ENCODE measurements at places on chromosomes 16 and 17.

- no peak for DNase-seq
These were observed 48.7 kb downstream of the TMEM100 start for GRCh38 chr17:55673743-55674506.

GRCh38 chr16:74608944-74609343 lies 2.0 kb upstream of the GLG1 start:
- DNase-seq = no peak

DNA sequence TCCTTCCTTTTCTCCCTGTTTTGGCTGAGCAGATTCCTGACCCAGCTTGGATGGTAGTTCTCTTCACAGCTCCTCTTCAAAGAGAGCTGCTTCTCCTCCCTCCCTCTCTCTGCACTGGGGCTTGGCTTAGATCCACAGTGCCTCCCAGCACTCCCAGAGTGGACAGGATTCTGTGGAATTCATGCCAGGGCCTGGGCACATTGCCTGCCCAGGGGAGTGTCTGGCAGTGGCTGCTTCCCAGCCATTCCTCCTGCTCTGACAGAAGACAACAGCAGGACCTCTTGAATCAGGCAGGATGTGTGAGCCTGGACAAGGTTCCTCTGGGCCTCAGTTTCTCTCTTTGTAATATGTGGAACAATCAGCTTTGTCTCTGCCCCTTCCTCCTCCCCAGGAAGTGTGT lies 4.5 kb upstream of the MMP28 start:
- DNase-seq = peak; percentile 4

GRCh38 chr17:11122908-11123307 lies 118.1 kb upstream of the SHISA6 start:
- DNase-seq = no peak

DNA sequence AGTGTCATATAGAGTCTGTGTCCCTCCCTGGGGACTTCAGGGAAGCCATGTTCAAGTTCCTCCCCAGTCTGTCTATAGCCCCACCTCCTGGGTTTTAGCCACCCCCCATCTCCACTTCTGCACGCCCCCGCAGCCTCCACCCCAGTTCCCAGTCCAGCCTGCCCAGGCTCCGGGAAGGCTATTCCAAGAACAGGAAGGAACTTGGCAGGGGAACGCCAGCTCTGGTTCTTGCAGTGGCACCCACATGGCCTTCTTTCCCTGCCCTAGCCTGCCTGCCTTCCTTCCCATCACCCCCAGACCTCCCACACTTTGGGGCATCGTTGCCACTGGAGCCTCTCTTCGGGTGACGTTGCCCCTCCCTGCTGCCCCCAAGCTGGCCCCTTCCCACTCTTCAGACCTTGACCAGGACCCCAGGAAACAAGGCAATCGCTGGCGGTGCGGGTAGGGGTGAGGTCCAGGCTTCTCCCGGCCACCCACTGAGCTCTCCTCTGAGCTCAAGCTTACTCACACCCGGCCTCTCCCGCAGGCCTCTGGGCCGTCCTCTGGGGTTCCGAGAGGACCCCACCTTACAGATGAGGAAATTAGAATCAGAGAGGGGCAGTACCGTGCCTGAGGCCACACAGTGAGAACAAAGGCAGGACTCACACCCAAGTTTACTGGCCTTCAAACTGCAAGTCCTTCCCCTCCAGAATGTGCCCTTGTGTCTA lies 9.2 kb upstream of the CES4A start:
- DNase-seq = no peak

Data from NCI-H2081 (cell line).